ENCODE measurements at places on chromosomes 12 and 14.

DNA sequence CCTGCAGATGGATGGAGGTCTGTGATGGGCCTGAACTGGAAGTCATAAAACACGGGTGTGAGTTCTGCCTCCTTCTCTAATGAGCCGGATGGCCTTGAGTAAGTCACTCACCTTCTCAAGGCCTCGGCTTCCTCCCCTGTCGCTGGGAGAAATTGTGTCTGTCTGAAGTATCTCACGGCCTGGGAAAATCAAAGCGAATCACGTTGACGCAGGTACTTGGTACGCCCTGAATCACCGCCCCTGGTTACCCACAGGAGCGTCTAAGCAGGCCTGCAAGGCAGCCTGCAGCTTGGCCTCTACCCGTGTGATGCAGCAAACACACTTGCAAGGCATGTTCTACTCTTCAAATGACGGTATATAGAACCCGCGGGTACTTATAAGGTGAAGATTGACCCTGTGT lies 28.1 kb upstream of the CD9 start:
- no peak for DNase-seq

- DNase-seq: no peak
Observed at GRCh38 chr14:51954031-51954430, 35.3 kb upstream of the RTRAF start.

GRCh38 chr12:28012333-28012918 lies 39.9 kb upstream of the PTHLH start:
- DNase-seq: no peak

- DNase-seq: no peak
Observed at GRCh38 chr14:103731481-103731880, 15.9 kb downstream of the ZFYVE21 start.

GRCh38 chr12:123741937-123742572 lies 20.0 kb upstream of the DNAH10 start:
- no peak for DNase-seq

GRCh38 chr14:98347686-98348085 lies 924.3 kb downstream of the BCL11B start:
- no peak for DNase-seq

GRCh38 chr12:108320507-108321293 lies 18.4 kb downstream of the CMKLR1 start:
- DNase-seq: no peak

DNA sequence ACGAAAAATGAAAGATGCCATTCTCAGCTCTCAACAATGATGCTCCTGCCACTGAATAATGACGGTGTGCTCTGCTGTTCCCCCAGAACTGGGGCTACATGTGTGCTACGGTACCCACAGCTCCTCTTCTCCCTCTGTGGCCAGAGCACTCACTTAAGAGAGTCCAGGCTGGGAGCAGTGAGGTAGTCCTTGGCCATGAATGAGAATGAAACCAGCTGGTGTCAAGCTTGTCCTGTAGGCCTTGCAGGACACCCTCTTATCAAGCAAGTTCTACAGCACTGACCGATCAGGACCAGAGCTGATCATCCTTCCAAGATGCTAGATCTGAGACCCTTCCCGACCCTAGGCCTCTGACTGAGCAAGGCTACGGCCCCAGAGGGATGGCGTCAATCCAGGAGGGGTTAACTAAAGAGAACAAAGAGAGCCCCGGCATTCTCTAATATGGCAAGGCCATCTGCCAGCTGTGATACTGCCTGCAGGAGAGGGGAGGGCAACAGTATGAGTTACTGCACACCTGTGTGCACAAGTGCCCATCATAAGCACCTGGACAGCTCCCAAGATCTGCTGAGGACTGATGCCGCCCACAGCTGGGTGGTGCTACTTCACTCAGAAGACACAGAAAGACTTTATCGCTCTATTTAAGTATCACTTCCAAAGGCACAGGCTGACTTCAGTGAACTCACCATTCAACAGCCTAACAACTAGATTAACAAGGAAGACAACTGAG lies 30.5 kb downstream of the APPL2 start:
- DNase-seq: no peak

GRCh38 chr12:56122637-56123036 lies 4.6 kb downstream of the ZC3H10 start:
- DNase-seq: no peak

- DNase-seq: no peak
Observed at GRCh38 chr14:47619392-47619791, 56.0 kb downstream of the MDGA2 start.
